Kidney tubule cell (primary cell): ENCODE measurements at places on chromosomes 11 and 22.

- peak; percentile 93 for DNase-seq
Measured at GRCh38 chr22:45626198-45626651, 45.4 kb upstream of the ATXN10 start.

DNA sequence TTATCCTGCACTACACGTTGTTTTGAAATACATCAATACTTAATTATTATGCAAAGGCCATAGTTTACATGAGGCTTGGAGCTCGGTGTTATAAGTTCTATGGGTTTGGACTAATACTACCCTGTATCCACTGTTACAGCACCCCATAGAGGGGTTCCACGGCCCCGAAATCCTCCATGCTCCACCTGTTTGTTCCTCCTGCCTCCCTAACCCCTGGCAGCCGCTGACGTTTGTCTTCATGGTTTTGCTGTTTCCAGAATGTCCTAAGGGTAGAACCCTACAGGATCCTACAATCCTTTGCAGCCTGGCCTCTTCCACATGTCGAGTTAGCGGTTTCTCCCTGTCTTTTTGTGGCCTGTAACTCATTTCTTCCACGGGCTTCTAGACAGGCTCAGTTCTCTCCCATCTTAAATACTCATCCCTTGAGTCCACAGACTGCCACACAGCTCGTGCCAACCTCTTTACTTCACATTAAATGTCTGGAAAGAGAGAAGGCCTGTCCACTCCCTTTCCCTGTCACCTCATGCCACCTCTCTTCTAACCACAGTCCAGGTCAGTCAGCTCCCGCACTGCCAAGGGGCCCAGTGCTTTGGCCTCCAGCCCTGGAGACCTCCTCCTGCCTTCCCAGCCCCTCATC lies 42.4 kb upstream of the TH start:
- no peak for DNase-seq

DNA sequence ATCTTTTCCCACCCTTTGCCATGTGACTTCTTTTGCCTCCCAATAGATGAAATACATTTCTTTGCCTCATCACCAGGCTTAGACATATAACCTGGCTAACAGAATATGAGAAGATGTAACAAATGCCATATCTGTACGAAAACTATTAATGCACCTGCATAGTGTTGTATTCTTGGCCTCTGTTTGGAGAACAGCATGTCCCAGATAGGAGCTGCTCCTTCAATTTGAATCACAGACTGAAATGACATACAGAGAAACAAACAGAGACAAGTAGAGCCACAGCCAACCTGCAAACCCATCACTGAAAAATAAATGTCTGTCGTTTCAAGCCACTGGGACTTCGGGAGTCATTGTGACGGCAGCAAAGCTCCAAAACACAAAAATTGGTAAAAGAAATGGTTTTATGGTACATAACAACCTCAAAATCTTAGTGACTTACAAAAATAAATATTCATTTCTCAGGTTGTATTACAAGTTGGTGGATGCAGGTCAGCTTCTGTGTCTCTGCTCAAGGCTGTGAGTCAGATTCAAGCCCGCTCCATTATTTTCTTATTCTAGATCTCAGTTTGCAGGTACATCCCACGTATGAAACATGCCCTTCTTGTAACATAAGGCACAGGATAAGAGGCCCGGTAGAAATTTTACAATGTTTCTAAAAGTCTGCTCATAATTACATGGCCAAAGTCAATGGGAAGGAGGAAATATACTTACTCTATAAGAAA lies 171.3 kb upstream of the SOX6 start:
- DNase-seq, result no peak

GRCh38 chr11:71426413-71426812 lies 21.8 kb downstream of the DHCR7 start:
- DNase-seq, result no peak

- no peak for DNase-seq
Measured at GRCh38 chr11:57459164-57460021, 935 bp upstream of the RTN4RL2 start.

- peak; percentile 13 for DNase-seq
Measured at GRCh38 chr11:110857892-110858546, 145.8 kb upstream of the ARHGAP20 start.

DNA sequence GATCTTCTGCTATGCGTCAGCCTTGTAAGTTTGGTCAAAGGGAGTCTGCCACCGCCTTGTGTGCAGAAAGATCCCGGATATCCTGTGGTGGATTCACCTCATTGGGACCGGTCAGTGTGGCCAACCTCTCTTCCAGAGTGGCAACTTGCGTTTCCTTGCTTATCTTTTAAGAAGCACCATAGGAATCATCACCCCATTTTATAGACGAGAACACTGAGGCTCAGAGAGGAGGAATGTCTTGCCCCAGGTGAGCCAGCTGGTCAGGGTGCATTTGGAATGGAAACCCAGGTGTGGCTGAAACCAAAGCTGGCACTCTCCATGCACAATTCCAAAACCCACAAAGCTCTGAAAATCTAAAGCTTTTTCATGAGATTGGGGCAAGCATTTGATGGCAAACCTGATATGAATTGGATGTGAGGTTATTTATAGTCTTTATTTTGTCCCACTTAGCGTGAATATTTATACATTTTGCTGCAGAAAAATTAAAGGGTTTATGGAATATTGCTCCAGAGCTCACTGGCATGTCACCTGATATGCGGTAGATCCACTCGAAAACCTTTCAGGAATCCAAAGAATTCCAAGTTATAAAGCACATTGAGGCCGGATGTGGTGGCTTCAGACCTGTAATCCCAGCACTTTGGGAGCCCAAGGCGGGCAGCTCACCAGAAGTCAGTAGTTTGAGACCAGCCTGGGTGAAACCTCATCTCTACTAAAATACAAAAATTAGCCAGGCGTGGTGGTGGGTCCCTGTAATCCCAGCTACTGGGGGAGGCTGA lies 12.1 kb upstream of the EIF3D start:
- DNase-seq, result peak; percentile 96
